ENCODE measurements at places on chromosomes 6 and 20. TPM values are rescaled to one million over a fixed set of nuclear protein-coding genes. Genes with fewer than 3 reads are reported as not detected.

Gene BMP6
- 0.44 TPM for total RNA-seq

Gene HELZ2
- 26.5 TPM for total RNA-seq

Gene ALDH8A1
- total RNA-seq = 1.2 TPM

Gene BANF2
- not detected for total RNA-seq

Gene ARMH2
- not detected for total RNA-seq

Gene CNR1
- total RNA-seq = 8.4 TPM

Gene CST9L
- total RNA-seq = not detected

Gene ZFP57
- not detected for total RNA-seq

Gene PKHD1
- 0.25 TPM for total RNA-seq

Gene GSTA2
- total RNA-seq = not detected

Gene OLIG3
- total RNA-seq = 0.14 TPM

Gene NMBR
- not detected for total RNA-seq

- DNase-seq = no peak
Observed at GRCh38 chr6:109282756-109283155, 99.5 kb downstream of the CD164 start.

DNA sequence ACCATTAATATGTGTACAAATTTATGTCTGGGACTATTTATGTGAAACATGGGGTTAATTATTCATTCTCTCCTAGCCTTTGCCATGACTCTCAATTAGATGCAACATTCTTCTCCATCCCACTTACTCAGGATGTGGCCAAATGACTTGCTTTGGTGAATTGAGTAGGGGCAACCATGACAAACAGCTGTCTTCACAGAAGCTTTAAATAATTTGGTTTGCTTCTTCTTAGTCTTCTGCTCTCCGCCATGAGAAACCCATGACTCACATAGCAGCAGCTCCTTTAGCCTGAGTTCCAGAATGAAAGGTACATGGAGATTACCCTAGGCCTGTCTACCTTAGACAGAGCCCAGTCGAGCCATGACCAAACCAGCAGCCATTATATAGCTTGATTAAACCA is 74.7 kb downstream of the FRK start:
- no peak for DNase-seq

DNA sequence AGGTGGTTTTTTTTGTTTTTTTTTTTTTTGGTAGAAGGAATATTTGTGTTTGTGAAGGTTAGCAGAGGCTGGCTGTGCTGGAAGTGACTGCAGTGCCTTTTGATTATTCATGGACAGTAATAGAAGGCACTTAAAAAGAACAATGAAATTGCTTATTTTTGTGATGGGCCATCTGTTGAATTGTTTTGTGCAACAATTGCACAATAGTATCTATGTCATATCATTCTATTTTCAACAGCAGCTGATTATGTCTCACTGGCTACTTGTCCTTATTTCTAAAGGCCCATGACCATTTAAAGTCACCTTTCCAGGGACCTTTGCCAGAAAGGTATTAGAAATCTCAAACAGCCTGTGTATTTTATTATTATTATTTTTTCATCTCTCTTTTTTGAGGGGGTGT is 70.6 kb downstream of the AFG1L start:
- no peak for DNase-seq

DNA sequence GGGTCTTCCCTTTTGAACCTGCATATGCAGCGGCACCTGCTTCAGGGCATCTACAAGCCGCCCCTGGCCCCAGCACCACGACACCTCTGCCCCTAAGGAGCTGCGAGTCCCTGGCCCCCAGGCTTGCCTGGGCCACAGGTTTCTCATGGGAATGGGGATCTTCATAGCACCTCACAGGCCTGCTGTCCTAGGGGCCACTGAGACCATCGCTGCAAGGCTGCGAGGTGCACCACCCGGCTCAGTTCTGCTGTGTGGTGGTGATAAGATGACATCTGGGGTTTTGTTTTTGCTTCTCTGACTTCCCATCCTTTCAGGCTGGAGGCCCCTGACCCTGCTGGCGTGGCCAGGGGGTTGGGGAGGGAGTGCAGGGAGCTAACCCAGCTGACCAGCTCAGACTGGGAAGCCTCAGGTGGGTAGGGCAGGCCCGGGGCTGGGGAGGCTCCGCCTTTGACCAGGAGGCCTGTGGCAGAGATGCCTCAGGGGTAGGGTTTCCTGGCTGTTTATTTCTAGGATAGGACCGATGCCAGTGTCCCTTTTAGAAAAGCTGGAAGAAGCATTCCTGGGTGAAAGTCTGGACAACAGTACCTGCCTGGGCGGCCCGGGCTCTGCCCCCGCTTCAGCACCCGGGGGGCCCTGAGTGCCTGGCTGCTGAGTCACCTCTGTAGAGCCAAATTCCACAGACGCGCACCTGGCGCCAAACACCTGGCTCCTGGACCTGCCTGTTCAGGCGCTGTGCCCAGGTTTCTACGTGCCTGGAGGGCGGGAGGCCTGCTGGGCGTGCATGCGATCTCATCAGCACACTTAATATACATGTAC is 264.7 kb downstream of the DLL1 start:
- DNase-seq = no peak

GRCh38 chr6:25875563-25875905 is 1.5 kb upstream of the SLC17A3 start:
- no peak for DNase-seq

- DNase-seq = no peak
Observed at GRCh38 chr6:118968416-118968815, 33.5 kb upstream of the MCM9 start.

- DNase-seq = peak; percentile 53
Observed at GRCh38 chr20:46341074-46342009, 33.0 kb upstream of the CDH22 start.

DNA sequence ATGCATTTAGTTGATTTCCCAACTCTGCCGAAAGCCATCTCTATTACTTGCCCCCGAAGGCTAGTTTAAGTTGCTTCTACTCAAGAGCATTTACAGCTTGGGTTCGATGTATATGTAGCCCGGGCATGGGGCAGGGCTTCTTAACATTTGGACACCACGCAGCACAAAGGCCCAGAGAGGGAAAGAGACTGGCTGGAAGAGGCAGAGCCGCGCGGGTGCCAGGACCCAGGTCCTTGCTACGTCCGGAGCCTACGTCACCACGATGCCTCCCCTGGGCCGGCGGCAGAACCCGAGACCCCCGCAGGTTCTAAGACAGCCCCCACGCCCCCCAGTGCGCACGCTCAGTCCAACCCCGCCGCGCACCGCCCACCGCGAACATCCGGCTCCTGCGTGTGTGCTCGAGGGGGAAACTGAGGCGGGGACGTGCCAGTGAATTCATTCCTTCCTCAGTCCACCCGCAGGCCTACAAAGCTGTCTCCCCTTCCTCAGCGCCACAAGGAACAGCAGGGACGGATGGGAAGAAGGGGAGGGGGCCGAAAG is 367 bp upstream of the PCIF1 start:
- DNase-seq = no peak

GRCh38 chr6:158417760-158418098 is 105.5 kb downstream of the TULP4 start:
- DNase-seq = no peak

- no peak for DNase-seq
Observed at GRCh38 chr6:150987371-150987828, 121.9 kb downstream of the MTHFD1L start.

DNA sequence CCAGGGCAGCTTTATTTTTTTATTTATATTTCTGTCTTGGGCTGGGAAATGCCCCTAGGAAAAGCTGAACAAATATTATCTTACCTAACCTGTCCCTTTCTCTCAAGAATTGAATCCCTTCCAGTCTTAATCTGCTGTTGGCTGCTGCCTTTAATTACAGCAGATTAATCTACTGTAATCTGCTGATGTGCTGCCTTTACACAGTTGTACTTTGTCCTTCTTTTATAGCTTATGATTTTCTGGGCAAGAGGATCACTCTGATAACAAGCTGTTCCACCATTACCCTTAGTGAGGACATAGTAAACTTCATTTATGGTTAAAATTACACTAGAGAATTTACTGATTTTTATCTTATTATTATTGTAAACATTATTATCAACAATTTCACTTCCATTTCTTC is 234.5 kb upstream of the MAN1A1 start:
- DNase-seq = no peak

DNA sequence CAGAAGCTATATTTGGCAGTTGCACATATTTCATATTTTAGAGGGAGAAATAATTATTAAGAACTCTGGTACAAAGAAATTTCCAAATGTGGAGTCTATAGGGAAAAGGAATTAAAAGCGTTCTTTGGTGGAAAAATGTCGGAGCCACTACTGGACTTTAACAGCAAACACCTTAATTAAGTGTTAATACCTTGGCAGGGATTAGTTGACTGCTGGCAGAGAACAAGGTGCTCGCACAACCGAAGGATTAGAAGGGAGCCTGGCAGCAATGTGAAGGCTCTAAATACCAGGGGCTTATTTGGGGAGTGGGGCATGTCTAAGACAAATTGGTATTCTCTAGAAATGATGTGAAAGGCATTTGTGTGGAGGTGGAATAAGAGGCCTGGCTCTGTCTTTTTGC is 98.9 kb downstream of the PAK5 start:
- DNase-seq = no peak

DNA sequence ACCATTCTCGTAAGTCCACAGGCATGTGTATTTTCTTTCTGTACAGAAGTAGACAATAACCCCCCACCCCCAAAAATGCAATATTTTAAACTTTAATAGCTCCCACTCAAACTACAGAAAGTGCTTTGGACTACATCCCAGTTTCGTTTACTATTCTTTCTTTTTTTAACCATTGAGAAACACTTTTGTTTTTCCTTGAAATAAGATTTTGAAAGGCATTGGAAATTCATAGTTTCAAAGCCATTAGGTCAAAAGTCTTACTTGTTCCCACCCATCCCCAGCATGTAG is 140.0 kb downstream of the KIF16B start:
- no peak for DNase-seq

DNA sequence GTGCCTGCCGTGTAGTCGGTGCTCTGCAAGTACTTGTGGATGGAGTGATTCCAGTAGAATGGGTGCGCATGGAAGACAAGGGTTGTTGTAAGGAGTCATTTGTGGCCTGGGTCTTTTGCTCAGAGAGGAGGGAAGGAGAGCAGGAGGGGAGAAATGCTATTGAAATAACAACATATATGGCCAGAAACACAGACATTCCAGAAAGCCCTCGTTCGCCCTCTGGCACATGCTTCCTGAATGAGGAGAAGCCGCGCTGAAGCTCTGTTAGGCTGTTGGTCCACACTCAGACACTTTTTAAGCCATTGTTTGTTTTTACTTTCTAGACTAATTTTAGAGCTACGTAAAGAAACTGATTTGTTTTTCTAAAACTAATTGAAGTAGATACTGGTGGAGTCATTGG is 107.4 kb downstream of the RPP40 start:
- no peak for DNase-seq

DNA sequence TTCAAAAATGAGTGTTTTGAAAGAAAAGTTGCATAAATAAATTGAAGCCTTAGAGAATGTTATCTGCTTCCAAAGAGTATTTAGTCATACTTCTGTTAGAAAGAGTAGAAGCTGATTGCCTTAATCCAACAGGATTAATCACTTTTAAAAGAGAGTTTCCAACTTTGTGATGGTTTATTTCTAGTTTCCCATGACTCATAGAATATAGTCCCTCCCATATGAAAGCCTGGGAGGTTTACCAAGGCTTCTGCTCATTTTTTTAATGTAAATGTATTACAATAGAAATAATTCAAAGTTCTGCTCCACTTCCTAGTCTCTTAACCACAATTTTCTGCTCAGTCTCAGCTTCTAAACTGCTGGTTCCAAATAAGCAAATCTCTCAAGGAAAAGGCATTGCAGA is 118.0 kb upstream of the IRAK1BP1 start:
- DNase-seq = no peak

DNA sequence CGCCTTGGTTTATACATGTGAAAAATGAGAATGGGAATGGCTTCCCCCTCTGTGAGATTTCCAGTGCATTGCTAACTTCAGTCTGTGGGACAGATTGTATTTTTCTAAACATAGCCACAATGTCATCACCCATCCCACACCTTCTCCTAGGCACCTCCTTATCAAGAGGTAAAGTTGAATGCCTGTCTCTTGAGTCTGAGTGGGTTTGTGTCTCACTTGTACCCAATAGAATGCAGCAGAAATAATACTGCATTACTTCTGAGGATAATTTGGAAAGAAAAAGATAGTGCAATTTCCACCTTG is 27.9 kb downstream of the RIN2 start:
- DNase-seq = no peak

DNA sequence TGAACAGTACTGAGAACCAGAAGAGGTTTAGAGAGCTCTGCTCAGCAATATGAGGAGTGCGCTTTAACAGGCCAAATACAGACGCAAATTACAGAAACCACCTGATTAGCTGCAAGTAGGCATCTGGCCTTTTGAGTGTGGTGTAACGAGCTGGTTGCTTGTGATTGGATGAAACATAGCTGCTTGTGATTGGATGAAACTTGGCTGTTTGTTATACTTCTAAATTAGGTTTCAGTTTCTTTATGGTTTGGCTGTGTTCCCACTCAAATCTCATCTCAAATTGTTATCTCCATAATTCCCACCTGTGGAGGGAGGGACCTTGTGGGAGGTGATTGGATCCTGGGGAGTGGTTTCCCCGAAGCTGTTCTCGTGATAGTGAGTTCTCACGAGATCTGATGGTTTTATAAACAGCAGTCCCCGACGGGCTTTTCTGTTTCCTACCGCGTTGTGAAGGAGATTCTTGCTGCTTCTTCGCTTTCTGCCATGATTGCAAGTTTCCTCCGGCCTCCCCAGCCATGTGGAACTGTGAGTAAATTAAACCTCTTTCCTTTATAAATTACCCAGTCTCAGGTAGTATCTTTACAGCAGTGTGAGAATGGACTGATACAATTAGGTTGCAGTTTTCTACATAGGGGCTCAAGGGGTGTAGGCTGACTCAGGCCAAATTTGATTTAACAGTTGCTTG is 655.9 kb upstream of the MAN1A1 start:
- no peak for DNase-seq

- no peak for DNase-seq
Observed at GRCh38 chr6:77561768-77562314, 91.0 kb upstream of the MEI4 start.

DNA sequence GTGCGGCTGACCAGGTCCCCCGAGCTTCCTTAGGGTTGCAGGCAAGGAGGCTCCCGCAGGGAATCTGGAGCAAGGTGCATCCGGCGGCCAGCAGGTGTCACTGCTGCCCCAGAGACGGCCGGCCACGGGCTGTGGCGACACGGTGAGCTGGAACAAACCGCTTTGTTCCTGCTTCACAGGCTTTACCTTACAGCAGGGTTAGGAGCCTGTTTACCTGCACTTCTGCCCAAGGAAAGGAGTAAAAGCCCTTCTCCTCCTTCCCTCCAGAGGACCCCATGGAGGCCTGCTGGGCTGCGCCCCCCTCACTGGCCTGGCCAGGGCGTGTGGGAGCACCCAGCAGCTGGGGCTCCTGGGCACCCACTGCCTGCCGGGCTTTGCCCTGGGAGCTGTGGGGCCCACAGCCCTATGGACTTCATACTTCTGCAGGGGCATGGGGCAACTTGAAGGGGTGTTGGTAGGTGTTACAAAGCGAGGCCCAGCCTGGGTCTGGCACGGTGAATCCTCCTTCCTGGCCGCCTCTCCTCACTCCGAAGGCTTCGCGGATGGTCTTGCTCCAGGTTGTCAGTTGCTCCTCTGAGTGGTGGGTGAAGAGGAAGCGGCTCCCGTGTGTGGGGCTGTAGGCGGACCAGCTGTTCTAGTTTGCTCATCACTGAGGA is 88.4 kb downstream of the CDC5L start:
- DNase-seq = peak; percentile 78

- DNase-seq = no peak
Observed at GRCh38 chr6:84920021-84920420, 155.6 kb upstream of the TBX18 start.

Data from neural crest cell (in vitro differentiated cells).